ENCODE measurements at places on chromosomes 6 and 20.
A peak's percentile ranks its signal among the peaks of the same experiment; 100 is the strongest.

- DNase-seq, result no peak
Measured at GRCh38 chr20:64116541-64117431, 9.4 kb upstream of the NPBWR2 start.

GRCh38 chr6:55003719-55004430 lies 157.3 kb downstream of the FAM83B start:
- no peak for DNase-seq

GRCh38 chr20:25248786-25249172 lies 894 bp downstream of the PYGB start:
- DNase-seq, result peak; percentile 6

DNA sequence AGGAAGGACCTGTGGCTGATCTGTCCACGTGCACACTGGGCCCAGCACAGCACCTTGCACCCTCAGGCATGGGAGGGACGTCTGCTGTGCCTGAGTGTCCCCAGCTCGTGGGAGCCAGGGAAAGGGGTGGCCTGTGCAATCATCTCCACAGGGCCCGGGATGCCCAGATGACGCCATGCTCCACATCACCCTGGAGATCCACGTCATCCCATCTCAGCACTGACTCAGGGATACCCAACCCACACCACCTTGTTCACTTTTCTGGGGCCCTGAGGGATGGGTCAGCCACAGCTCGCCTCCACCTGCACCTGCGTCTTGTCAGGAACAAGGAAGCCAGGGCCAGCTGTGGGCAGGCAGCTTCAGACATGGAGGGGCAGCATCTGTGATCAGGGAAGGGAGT lies 48.2 kb downstream of the RAB44 start:
- DNase-seq, result no peak

DNA sequence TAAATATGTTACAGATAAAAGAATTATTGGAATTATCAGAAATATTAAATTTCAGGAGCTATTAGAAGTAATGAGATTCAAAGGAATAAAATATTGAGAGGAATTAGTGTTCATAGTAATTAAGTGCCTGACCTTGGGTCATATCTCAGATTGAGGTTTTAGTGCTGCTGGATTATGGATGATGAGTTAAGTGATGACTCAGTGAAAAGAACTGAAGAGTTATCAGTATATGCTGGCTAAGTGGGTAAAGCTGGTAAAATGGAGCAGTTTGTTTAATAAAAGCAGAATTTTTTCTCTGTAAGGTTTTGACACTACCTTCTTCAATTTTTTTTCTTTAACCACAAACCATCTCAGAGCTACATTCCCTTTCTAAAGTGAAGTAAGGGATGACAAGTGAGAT lies 206.7 kb downstream of the MANEA start:
- no peak for DNase-seq

GRCh38 chr6:38349221-38349620 lies 290.5 kb downstream of the BTBD9 start:
- DNase-seq, result no peak

- no peak for DNase-seq
Measured at GRCh38 chr20:23034721-23035671, at the start of gene SSTR4. Gene SSTR4, plus strand, starts transcription at chr20:23035312. Its CDS starts 172 bp downstream, at chr20:23035484.

DNA sequence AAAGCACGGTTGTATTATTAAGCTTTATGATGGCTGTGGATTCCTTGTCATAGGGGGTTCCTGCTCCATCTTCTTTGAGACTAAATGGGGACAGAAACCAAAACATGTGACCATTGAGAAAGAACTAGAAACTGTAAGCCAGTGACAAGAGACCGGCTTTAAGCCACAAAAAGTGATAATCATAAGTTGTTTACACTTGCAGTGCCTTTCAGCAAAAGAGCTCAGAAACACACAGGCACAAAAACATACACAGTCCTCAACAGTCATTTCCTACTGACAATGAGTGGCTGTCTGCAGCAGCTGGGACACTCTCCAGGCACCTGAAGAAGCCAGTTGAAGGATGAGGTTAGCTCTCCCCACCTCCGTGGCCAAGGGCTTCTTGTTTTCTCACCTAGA lies 20.0 kb upstream of the UBE2J1 start:
- DNase-seq, result no peak

GRCh38 chr20:44632103-44632752 lies 19.3 kb downstream of the ADA start:
- peak; percentile 71 for DNase-seq

DNA sequence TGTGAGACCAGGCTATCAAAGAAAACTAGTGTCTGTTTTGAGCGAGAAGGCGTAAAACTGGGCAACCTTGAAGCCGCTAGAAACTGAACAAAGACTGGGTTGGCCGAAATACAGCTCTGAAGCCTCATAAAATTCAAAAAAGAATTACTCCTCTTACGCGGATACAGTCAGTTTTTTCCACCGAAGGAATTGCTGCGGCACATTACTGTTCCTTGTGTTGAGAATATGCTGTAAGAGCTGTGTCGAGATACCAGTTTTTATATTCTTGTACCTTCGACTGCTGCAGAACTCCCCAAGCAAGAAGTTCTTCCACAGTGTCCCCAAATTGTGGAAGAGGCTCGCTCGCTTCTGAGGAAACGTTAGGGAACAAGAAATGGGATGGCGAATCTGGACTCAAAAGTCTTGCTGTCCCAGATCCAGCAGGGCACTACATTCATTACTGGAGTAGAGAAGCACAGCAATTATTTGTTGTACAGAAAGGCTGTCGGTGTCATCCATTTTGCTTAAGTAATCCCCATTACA lies 523 bp upstream of the COX7A2 start:
- no peak for DNase-seq

- DNase-seq, result no peak
Measured at GRCh38 chr20:36541227-36541767, at the start of gene MYL9. Gene MYL9, plus strand, starts transcription at chr20:36541519. Its CDS starts 3,366 bp downstream, at chr20:36544885.

DNA sequence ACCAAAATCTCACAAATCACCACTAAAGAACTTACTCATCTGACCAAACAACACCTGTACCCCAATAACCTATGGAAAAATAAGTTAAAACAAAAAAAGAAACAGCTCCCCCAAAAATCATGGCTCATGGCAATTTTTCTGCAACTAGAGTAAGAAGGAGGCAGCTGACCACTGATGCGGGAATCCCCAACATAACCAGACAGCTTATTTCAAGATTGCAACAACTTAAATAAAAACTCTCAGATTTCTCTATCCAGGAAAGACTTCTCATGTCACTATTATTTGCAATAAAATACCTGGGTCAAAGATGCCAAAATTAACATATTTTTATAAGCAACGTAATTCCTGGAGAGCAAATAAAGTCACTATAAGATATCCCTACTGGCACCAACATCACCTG lies 128.1 kb upstream of the LY86 start:
- DNase-seq, result no peak

GRCh38 chr6:71393471-71393870 lies 104.9 kb downstream of the OGFRL1 start:
- no peak for DNase-seq

- no peak for DNase-seq
Measured at GRCh38 chr6:146211646-146212045, 182.8 kb downstream of the GRM1 start.

- DNase-seq, result no peak
Measured at GRCh38 chr6:139135578-139136545, 982 bp downstream of the HECA start.

DNA sequence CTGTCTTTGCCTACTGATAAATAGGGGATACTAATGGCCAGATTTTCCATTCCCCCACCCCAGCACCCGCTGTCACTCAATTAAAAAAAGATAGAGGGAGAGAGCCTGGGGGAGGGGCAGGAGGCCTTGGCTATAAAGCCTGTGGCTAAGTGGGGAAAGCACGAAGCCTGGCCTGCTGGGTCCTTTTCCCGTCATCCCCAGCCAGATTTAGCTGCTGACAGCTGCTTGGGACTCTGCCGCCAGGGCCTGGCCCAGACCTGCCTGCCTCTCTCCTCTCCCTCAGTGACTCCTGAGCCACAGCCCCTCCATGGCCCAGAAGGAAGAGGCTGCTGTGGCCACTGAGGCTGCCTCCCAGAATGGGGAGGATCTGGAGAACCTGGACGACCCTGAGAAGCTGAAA lies at the start of gene APOBEC2:
TSS of gene APOBEC2 (plus strand) at position 162 of the 400 bp plus-strand sequence. CDS start at position 308, 146 bp downstream.
- peak; percentile 26 for DNase-seq

DNA sequence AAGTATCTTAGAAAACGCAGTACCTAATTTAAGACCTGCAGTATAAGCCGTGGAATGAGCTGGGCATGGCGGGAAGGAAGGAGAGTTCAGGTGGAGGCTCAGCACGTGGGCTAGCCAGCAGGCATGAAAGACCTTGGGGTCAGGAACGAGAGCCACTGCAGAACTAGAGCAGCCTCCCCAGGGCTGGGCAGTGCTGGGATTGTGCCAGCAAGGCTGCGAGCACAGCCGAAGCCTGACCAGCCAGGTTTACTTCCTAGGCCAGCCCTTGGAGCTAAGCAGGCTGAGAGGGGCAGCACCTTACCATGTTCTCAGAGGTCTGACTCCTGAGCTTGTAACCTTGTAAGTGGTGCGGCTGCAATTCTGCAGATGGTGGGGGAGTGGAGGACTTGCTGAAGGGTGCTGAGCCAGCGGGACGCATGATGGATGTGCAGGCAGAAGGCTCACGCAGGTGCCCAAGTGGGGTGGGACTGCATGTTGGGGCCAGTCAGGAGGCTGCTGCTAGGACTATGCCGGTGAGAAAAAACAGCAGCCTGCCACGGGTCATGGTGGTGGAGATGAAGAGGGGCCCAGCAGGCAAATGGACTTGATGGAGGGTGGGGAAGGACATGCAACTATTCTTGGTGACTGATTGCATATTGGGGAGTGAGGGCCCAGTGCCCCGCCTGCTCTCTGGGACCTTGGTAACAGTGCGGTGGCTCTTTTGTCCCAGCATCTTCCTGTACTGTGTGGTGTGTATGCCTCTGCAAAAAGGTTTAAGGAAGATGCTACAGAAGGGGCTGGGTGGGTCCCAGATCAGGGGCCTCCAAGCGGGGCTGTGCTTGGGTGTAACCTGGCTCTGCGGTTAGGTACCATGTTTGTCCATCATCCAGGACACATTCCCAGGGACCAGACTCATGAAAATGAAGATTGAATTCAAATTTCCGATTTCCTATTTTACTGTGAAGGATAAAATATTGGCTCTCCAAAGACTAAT lies 37.6 kb upstream of the IRF4 start:
- DNase-seq, result no peak

- DNase-seq, result no peak
Measured at GRCh38 chr20:13331536-13331935, 110.5 kb downstream of the ISM1 start.

- DNase-seq, result no peak
Measured at GRCh38 chr6:165776691-165777090, 113.7 kb upstream of the PDE10A start.

- no peak for DNase-seq
Measured at GRCh38 chr6:17419189-17419575, 25.8 kb downstream of the CAP2 start.

- DNase-seq, result no peak
Measured at GRCh38 chr6:166168616-166169548, 1.2 kb upstream of the TBXT start.

DNA sequence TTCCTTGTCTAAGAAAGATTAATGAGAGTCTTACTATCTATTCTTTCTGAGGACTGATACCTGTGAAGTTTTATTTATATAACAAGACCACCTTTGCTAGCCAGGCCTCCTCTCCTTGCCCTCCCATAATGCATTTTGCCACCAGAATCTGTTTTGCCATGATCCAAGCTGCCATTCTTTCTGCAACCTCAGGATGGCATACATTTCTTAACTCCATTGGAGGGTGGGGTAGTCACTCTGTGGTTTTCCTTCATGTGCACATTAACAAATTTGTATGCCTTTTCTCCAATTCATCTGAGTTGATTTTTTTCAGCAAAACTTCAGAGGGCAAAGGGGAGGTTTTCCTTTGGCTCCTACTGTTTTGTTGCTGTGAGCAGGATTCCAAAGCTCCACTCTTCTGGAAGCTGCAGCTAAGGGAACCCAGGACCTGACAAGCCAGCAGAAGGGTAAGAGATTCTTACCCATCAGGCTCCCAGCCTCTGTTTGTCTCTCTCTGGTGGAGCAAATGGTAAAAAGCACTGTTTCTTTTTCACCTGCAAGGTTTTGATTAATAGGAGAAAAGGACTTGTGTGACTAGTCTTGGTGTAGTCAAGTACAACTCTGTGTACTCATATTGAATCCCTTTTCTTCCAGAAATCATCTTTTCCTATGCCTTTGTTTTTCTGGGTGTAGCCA lies 26.2 kb upstream of the ENPP4 start:
- DNase-seq, result no peak

DNA sequence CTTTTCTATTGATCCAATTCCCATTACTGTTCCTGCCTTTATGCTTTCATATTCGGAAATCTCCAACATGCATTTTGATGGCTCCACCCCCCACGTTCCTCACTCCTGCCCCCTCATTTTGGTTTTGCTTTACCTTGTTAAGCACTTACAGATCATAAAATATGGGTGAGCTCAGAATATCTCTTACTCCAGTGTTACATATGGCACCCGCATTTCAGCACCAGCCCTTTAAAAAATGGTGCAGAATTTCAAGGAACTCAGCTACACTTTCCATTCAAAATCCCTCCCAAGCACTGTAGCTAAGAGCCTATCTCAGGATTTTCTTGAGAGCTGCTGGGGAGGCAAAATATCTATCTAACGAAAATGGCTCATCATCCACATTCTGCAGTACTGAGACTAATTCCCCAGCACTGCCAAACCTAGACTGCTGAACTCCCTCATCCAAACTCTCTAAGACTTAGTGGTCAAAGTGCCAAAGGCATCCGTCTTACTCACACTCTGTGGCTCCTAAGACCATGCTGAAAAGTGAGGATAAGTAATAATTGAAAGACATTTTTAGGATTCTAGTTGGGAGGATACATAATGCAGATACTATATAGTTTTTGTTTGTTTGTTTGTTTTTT lies 7.8 kb downstream of the SGK1 start:
- no peak for DNase-seq

DNA sequence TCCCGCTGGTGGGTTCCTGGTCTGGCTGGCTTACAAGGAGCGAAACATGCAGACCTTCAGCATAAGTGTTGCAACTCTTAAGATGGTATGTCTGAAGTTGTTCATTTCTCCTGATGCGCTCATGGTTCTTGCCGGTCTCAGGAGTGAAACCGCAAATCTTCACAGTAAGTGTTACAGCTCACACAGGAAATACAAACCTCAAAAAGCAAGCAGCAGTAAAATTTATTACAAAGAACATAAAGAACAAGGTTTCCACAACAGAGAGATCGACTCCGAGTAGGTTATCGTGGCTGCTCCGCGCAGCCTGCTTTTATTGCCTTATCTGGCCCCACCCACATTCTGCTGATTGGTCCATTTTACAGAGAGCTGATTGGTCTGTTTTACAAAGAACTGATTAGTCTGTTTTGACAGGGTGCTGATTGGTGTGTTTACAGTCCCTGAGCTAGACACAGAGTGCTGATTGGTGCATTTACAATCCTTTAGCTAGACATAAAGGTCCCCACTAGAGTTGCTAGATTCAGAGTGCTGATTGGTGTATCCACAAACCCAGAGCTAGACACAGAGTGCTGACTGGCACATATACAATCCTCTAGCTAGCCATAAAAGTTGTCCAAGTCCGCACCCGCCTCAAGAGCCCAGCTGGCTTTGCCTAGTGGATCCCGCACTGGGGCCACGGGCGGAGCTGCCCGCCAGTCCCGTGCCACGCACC lies 39.2 kb downstream of the TRIM27 start:
- DNase-seq, result no peak

GRCh38 chr6:76506808-76507207 lies 434.3 kb upstream of the IMPG1 start:
- no peak for DNase-seq

GRCh38 chr6:39665861-39666260 lies 59.3 kb downstream of the KIF6 start:
- DNase-seq, result no peak

GRCh38 chr6:150683320-150683719 lies 83.6 kb downstream of the PLEKHG1 start:
- DNase-seq, result no peak

Data from NCI-H2171 (cell line).